ENCODE measurements at places on chromosomes 3 and 15. TPM values are rescaled to one million over a fixed set of nuclear protein-coding genes. Genes with fewer than 3 reads are reported as not detected.

DNA sequence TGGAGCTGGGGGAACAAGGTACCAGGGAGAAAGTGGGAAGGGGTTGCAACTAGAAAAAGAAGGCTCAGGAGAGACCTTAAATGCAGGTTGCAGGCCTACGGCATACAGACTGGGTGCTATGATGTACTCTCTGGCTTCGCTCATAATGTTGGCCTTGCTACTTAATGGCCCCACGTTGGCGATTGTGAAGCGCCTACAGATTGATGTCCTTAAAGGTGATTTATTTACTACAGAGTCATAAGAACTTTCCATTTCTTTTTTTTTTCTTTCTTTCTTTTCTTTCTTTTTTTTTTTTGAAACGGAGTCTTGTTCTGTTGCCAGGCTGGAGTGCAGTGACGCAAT is 25.4 kb downstream of the ZBTB38 start:
- no peak overlapping the region for H3K27ac ChIP-seq
- no peak overlapping the region for H3K4me3 ChIP-seq
- peaks cover 18% of the 10 kb centered on the region for H3K4me1 ChIP-seq
- peaks cover 38% of the 10 kb centered on the region for H3K36me3 ChIP-seq
- no peak for DNase-seq
- no peaks in the 10 kb centered on the region for H3K27me3 ChIP-seq

GRCh38 chr3:138947495-138948121 is 591 bp downstream of the FOXL2NB start:
- no peak overlapping the region for H3K4me3 ChIP-seq
- H3K4me1 ChIP-seq = no peaks in the 10 kb centered on the region
- no peak for DNase-seq
- H3K36me3 ChIP-seq = no peaks in the 10 kb centered on the region
- peaks cover 96% of the 10 kb centered on the region for H3K27me3 ChIP-seq
- no peak overlapping the region for H3K27ac ChIP-seq

DNA sequence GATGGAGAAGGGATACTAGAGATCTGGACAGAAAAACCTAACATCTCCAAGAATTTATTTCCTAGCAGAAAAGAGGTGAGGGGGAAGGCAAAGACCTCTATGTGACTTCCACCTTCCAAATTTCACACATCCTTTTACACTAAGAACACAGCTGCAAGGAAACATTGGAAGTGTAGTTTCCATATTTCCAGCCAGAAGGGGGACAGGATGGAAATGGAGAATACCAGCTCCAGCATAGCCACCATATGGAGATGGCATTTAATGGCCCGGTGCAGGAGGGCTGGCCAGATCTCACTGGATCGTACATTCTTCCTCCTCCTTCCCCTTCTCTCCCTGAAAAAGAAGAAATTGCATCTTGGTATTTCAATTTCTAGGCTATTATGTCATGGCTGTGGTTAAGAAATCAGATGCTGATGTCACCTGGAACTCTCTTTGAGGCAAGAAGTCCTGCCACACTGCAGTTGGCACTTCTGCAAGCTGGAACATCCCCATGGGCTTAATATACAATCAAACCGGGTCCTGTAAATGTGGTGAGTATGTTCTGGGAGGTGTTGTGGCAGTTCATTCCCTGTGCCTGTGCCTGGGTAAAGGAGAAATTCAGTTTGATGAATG is 36.9 kb upstream of the TF start:
- H3K4me1 ChIP-seq = no peaks in the 10 kb centered on the region
- no peak overlapping the region for H3K4me3 ChIP-seq
- no peaks in the 10 kb centered on the region for H3K36me3 ChIP-seq

DNA sequence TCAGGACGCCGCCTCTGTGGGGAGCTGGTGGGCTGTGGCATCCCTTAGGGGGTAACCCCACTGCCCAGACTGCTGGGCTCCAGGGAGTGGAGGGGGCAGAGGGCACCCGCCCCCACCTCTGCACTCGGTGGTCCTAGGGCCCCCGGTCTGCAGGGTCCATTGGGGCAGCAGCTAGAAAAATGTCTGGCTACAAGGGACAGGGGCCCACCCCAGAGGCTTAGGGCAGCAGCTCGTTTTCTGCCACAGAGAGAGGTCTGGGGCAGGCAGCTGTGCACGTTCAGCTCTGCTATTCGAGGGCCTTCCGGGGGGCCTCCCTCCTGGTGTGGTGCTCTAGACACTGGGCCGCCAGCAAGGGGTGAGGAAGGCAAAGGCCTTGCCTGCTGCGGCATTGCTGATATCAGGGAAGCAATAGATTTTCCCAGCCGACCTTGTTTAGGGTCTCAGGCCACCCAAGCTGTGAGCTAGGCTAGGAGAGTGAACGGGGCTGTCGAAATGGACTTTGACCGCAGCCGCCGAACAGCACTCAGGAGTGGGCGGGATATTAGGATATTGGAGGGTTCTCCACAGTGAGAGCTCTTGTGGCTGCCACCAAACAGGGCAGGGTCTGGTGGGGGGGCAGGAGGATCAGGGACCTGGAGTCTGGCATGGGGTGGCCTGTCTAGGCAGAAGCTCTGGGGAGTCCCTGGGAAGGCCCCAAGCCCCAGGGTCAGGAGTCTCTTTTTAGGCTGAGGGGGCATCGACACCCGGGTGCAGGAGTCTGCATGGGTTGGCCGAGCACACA is 61.4 kb upstream of the KLF13 start:
- no peaks in the 10 kb centered on the region for H3K4me1 ChIP-seq
- no peak for DNase-seq
- no peaks in the 10 kb centered on the region for H3K27me3 ChIP-seq
- H3K4me3 ChIP-seq = no peak overlapping the region
- no peaks in the 10 kb centered on the region for H3K36me3 ChIP-seq

GRCh38 chr3:70849911-70850699 is 537.7 kb upstream of the MDFIC2 start:
- peaks cover 46% of the 10 kb centered on the region for H3K4me1 ChIP-seq
- H3K27ac ChIP-seq = peak overlapping the region; percentile 88
- H3K4me3 ChIP-seq = no peak overlapping the region
- H3K36me3 ChIP-seq = no peaks in the 10 kb centered on the region
- peak; percentile 23 for DNase-seq

DNA sequence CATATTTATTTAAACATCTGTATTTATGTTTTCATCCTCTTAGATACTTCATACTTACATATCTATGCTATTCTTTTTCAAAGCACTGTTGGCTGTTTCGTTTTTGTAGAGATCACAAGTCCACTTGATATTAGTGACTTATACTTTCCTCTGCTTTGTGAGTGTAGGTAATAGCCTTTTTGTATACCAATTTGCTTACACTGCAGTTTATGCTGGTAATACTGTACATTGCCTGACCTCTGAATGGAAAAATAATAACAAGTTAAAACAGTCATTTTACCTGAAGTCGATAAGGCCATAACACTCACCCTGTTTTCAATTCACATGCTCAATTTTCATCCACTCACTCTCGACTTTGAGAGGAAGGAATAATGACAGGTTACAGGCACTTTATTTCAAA is 89.9 kb upstream of the NANOGP8 start:
- H3K27me3 ChIP-seq = no peaks in the 10 kb centered on the region
- H3K4me3 ChIP-seq = no peak overlapping the region
- no peak for DNase-seq
- H3K27ac ChIP-seq = no peak overlapping the region

GRCh38 chr15:50549326-50549725 is 2.9 kb upstream of the USP50 start:
- H3K4me3 ChIP-seq = no peak overlapping the region
- no peaks in the 10 kb centered on the region for H3K4me1 ChIP-seq
- H3K36me3 ChIP-seq = no peaks in the 10 kb centered on the region
- H3K27me3 ChIP-seq = no peaks in the 10 kb centered on the region
- H3K27ac ChIP-seq = no peak overlapping the region

DNA sequence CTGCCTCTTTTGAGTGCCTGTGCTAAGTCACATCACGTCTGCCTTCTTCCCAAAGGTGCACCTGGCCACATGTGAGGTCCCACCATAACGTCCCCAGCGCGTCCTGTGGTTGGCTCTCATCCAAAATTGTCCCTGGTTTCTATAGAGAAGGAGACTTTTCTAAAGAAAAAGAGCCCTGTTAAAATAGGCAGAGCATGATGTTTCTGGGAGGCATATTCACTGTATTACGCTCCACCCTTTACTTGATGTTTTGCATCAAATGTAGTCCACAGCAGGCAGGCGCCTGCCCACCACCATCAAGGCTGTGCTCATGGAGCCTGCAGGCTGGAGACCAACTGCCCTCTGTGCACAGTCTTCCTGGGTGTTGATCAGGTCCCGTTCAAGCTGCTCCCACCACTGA is 36.3 kb downstream of the WHAMM start:
- no peaks in the 10 kb centered on the region for H3K27me3 ChIP-seq
- no peak for DNase-seq
- no peaks in the 10 kb centered on the region for H3K36me3 ChIP-seq
- no peak overlapping the region for H3K4me3 ChIP-seq
- H3K27ac ChIP-seq = no peak overlapping the region

DNA sequence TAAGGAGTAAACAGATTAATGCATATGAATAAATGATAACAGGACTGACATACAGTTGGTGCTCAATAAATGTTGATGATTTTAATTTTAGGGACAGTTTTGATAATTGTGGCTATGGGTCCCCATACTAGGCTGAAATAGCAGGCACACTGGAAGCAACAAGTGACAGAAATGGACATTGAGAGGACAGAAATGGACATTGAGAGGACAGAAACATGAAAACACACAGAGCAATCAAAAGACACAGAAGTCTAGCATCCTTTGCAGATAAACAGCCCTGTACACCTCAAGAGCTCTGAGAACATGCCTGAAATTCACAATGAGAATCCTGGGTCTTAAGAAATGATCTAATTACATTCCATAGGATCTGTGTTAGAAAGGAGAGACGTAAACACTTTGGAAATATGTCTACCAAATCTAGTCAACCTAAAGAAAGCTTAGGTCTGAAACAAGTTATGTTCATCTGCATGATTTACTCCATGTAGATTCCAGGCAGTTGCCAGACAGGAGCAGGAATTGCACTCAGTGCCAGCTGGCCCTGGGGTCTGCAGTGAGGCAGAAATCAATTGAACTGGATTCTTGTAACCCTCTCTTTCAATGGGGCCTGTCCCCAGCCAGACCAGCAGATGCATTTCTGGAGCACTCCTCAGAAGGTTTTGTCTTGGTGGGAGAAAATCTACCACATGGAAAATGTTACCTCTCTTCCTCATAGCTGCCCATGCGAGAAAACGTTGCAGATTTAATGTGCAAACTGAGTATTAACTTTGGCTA is 60.3 kb downstream of the SYNM start:
- H3K4me3 ChIP-seq = no peak overlapping the region
- H3K27ac ChIP-seq = no peak overlapping the region
- DNase-seq = no peak

DNA sequence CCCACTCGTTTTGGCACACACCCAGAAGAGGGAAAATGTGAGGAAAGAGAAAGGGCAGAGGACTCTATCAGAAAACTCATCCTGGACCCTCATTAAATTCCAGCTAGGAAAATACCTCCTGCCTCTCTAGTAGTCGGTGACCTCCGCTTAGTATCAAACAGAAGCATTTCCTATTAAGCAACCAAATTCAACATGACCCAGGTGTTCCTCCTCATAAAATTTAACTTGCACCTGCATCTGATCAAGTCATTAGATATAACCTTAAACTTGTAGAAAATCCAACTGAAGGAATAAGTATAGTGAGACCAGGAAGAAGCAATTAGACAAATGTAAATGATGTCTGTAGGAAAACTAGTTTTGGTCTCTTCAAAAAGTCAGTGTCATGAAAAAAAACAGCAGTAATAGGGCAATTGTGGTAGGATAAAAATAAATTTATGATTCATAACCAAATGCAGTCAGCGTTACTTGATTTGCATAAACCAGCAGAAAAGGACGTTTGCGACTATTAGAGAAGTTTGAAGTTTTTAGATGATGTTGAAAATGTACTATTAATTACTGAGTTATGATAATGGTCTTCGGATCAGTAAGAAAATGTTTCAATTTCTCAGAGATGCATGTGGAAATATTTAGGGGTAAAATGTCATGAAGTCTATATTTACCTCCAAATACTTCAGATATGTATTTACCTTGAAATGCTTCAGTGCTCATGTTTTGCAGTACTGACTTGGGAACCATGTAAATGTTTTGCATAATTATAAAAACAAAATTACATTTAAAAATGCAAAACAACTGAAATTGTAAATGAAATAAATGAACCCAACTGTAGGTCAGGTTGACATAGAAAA is 44.6 kb downstream of the LDHAL6B start:
- H3K27me3 ChIP-seq = no peaks in the 10 kb centered on the region
- peak; percentile 15 for DNase-seq
- peaks cover 42% of the 10 kb centered on the region for H3K36me3 ChIP-seq
- peak overlapping the region; percentile 12 for H3K27ac ChIP-seq
- no peaks in the 10 kb centered on the region for H3K4me1 ChIP-seq

DNA sequence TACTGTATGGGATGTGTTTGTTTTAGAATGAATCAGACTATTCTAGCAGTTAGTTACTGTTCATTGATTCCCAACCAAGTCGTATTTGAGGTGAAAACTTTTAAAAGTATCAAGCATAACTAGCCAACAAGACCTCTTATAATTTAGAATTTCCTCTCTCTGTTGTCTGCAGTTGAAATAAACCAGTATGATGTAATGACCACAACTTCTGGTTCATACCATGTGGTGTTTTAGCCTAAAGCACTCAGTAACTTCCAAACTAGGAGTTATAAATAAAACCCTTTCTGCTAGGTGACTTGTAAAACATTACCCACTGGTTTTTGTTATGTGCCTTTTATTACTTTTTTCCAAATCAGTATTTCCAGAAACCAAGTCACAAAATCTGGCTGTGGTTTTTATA is 19.8 kb upstream of the P2RY12 start:
- H3K4me3 ChIP-seq = no peak overlapping the region
- no peaks in the 10 kb centered on the region for H3K27me3 ChIP-seq
- peak overlapping the region; percentile 45 for H3K27ac ChIP-seq

KIF15 gene
- total RNA-seq = 1.8 TPM

ZNF770 gene
- 34.7 TPM for total RNA-seq

NPAP1 gene
- total RNA-seq = not detected

ALDH1A3 gene
- 61.6 TPM for total RNA-seq

CXCR6 gene
- total RNA-seq = not detected
